ENCODE measurements at places on chromosomes 3 and 15.

- DNase-seq, result no peak
These were observed 135.1 kb upstream of the STRIT1 start for GRCh38 chr3:155428563-155428962.

DNA sequence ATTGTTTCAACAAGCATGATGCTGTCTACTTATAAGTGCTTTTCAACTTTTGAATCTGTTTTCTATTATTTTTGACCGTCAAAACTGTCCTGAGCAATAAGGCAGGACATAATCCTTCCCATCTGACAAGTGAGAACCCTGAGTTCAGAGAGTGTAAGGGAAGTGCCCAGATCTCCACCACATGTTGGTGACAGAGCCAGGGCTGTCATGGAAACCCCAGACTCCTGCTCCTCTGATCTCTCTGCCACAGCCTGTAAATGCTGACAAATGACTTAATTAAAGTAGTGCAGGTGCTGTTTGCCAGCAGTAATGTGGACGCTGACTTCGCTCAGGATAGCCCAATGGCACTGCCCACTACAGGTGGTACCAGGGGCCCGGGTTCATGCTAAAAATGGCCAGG, 40.3 kb downstream of the SPSB4 start:
- DNase-seq, result no peak

DNA sequence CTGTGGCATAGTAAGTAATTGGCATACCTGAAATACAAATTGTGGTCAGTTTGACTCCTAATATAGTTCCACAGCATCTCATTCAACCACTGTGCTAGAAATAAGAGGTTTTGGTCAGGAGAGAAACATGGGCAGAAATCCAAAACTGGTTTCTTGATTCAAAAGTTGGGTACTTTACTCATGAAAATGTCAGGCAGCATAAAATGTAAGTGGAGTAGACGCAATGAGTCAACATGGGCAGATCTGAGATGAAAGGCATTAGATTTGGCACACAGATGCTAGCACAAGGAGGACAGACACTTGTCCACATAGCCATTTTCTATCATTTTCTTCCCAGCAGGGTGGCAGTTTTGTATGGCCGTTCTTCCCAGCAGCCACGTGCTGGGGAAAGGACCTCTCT, 255.8 kb upstream of the CDIN1 start:
- DNase-seq, result no peak

DNA sequence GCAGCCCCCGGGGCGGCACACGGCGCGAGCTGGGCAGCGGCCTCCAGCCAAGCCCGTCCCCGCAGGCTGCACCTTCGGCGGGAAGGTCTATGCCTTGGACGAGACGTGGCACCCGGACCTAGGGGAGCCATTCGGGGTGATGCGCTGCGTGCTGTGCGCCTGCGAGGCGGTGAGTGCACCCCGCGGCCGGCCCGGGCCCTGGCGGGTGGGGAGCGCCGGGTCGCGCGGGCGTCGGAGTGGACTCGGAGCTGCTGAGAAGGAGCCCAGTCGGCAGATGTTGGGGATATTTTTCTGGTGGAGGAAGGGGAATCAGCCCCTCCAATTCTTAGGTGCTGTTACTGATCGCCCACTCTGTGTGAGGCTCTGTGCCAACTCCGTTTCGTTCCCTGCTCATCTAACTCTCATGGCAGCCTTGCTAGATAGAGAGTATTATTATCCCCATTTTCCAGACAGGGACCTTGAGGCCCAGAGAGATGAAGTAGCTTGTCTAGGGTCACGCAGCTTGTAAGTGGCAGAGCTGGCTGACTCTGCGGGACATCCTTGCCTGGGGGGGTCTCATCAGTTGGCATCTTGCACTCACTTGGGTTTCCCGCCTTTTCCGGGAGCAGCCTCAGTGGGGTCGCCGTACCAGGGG, 890 bp downstream of the CHRD start:
- DNase-seq, result no peak

DNA sequence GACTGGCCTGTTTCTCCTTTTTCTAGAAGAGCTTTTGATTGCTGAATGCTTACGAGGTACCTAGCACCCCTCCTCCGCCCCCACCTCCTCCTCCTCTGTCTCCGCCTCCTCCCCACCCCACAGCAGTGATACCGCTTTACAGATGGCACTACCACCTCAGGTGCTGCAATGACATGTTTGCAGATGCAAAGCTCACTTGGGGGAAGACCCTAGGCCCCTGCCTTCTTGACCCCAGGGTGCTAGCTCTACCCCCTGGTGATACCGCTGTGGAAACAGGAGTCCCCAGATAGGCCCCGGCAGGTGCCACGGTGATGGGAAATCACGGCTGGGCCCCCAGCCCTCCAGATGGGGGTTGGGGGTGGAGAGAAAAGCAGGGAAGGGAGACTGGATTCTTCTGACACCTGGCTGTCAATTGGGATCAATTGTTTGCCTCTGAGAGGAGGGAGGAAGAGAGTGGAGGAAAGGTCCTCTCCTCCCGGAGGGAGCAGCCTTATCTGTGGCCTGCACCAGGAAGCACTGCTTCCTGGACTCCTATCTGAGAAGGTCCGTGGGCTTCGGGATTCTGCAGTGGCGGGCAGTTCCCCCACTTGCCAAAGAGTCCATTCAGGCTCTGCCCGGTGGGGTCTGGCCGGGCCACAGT, 37.6 kb downstream of the DNASE1L3 start:
- no peak for DNase-seq

GRCh38 chr15:69926006-69926405, 171.7 kb downstream of the TLE3 start:
- DNase-seq, result no peak

DNA sequence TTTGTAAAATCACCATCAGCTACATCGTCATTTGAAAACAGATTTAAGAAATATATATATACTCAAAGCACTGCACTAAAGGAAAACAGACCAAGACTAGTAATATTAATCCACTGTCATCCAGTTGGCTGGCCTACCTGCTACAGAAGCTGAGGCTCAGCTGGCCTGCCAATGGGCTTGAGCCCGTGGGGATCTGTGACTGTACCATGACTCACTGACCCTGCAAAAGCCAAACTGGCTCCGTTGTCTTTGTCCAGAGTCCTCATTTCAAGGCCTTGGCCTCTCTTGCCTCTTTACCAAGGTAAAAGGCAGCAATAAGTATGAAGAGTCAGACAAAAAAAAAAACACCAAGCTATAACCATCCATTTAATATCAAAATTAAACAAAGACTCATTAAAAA, 463.5 kb upstream of the RASGRP1 start:
- no peak for DNase-seq

DNA sequence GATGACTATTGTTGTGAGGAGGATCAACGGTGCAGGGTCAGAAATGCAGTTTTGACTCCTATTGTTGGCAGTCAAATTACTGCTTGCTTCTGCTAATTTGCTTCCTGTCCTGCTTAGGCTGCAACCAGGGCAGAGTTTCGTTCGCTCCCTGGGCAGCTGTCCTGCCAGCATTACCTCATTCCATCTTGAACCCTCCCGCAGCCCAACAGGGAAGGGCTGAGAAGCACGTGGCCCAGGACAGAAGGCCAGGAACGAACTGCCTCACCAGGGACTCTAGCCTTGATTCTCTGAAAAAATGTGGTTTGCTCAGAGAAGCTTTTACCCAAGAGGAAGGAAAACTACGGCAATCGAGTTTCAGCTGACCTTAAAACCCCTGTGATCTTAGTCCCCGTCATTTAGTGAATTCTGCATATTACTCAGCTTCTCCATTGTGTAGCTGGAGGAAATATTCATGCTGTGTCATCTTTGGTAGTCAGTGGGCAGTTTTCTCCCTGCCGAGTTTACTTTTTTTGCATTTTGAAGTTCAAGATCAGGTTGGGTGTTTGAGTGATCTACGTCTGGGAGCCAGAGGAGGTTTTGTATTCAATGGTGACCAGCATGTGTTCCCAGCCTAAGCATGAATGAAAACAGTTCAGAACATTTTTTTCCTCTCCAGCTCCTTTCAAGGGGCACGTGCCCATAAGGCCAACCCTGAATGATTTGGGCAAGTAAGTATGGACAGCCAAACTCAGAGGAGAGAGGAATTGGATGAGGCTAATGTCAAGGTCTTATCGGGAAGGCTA, 23.0 kb downstream of the TLNRD1 start:
- DNase-seq, result peak; percentile 65

GRCh38 chr3:58020783-58021071, 12.5 kb downstream of the FLNB start:
- no peak for DNase-seq

- peak; percentile 69 for DNase-seq
These were observed 23.3 kb downstream of the SLC6A6 start for GRCh38 chr3:14425581-14426304.

DNA sequence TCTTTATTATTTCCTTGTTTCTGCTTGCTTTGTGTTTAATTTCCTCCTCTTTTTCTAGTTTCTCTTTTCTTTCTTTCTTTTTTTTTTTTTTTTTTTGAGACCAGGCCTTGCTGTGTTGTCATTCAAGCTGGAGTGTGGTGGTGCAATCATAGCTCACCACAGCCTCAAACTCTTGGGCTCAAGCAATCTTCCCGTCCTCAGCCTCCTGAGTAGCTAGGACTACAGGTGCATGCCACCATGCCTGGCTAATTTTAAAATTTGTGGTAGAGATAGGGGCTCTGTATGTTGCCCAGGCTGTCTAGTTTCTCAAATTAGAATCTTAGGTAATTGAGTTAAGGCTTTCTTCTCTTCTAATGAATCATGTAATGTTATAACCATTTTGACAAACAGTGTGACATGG, 22.4 kb downstream of the SLMAP start:
- DNase-seq, result peak; percentile 36

- peak; percentile 9 for DNase-seq
These were observed 247.3 kb upstream of the NSMCE3 start for GRCh38 chr15:29516929-29517328.

GRCh38 chr3:51374456-51374855, 10.6 kb upstream of the MANF start:
- no peak for DNase-seq

- no peak for DNase-seq
These were observed 22.3 kb downstream of the NBEAL2 start for GRCh38 chr3:47001731-47002170.

DNA sequence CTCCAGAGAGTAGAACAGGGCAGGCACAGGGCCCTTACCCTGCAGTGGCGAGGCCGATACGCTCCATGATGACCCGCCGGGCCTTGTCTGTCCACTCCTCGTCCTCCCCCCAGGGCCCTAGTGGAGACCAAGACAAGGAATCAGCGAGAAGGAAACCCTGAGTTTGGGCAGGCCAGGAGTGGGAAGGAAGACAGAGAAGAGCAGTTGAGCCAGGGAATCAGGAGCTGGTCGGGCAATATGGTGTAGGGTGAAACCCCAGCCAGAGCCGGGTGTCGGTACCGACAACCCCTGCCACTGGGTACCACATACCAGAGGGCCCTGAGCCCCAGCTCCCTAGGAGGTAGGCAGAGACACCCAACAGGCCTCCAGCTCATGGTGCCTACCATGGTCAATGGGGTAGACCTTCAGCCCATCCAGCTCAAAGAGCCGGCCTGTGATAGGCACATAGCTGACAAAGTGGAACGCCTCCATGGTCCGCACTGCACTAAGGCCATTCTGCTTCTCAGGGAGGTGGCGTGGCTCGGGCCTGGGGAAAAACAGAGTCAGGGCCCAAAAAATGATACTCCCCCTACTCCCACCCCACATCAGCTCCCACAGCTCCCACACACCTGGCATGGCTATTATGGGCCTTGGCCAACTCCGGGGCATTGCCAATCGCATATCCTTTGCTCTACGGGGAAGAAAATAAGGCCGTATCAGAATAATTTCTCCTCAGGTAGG, 38.0 kb downstream of the SEMA3G start:
- DNase-seq, result no peak

- no peak for DNase-seq
These were observed 47.4 kb downstream of the MRPL46 start for GRCh38 chr15:88419830-88420229.

DNA sequence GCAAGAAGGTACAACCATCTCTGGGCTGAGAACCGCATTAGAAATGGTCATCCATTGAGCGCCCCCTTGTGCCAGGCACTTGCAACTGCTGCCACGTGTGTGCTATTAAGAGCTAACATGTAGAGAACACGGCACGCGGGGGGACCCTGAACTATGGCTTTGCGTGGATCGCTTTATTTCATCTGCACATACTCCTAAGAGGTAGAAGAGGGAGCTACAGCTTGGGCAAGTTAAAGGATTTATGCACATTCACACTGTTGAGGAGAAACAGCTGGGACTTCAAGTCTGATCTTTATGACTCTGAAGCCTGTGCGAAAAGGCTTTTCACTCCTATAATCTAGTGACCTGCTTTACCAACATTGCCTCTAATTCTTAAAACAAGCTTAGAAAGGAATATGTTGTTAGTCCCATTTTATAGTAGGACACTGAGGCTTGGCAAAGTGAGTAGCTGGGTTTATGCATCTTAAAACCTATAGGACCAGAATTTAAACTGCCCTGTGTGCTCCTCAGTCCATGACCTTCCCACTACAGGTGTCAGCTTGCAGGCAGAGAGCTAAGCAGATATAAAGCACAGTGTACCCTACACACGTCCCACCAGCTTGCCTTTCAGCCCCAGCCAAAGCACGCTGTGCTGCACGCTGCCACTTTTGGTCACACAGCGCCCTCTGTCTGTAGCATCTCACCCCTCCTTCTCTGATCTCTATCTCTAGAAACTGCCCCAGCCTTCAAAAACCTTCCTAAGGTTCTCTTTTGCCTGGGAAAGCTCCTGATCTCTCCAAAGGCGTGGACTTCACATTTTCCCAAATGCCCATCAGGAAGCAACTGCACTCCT, 57.8 kb downstream of the STARD5 start:
- peak; percentile 96 for DNase-seq

DNA sequence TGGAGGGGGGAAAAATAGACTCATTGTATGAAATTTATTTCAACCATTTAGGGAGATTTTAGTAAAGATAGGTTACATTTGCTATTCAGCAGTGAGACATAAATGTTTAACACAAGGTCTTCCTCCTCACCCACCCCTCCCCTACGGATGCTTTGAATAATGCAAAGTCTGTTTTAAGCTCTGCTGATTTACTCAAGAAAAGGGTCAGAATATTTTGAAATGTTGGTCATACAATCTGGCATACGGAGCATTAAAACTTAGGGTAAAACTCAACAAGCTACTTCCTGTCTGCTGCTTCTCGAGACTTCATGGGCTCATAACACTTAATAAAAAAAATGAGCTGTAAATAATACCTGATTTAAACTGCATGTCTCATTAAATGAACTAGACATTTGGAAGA, 156.3 kb downstream of the WNT5A start:
- DNase-seq, result no peak

GRCh38 chr15:74322558-74323180, 44.8 kb downstream of the CYP11A1 start:
- peak; percentile 84 for DNase-seq

DNA sequence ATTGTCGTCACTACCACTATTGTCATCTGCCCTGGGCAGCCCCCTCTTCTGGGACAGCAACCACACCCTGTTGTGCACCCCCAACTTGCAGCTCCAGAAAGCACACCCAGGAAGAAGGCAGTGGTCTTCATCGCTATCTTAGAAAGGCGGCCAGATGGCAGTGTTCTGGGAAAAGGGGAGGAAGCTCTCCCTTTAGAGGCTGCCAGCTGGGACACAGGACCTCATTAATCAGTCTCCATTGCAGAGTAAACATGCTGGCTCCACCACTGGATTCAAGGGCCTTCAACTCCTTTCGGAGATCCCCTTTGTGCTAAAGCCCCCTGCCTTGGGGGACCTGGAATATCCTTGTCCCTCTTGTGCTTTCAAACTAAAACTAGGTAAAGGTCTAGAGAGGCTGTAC, 199.3 kb upstream of the LINGO1 start:
- DNase-seq, result no peak

GRCh38 chr3:71494212-71494611, 89.3 kb downstream of the FOXP1 start:
- DNase-seq, result no peak

GRCh38 chr3:67947808-67948508, 293.5 kb upstream of the SUCLG2 start:
- no peak for DNase-seq

Data from KBM-7 (cell line).